Stimulated activated CD8-positive, alpha-beta memory T cell treated with anti-CD3 and anti-CD28 coated beads, Interleukin-12 subunit alpha, Interleukin-12 subunit beta, amount 100 ng/mL, for 1 hour (primary cell): ENCODE measurements at places on chromosomes 1 and 21.

GRCh38 chr1:244239261-244239770, 188.2 kb downstream of the ZBTB18 start:
- no peak for DNase-seq

DNA sequence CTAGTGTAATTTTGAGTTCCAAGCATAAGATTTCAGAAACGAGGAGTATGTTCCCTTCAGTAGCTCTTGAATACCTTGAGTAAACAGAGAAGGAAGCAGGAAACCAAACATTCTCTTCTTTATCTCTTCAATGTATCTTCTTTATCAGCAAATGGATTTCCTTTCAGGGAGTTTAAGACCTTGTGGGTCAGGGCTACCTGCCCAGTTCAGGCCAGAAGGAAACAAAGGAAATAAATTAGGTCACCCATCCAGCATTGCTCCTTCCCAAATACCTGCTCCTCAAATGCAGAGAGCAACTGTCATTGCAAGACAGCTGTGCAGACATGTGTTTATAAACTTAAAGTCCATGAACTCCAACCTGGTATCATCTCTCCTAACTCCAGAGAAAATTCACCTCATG, 130.1 kb upstream of the SOD1 start:
- DNase-seq, result no peak

GRCh38 chr1:109502364-109502851, 7.1 kb downstream of the AMIGO1 start:
- peak; percentile 32 for DNase-seq

GRCh38 chr1:55529017-55529416, 313.9 kb upstream of the USP24 start:
- DNase-seq, result no peak

GRCh38 chr21:17435565-17436543, 77.0 kb upstream of the CXADR start:
- no peak for DNase-seq

- no peak for DNase-seq
Observed at GRCh38 chr1:228018125-228018398, 11.3 kb downstream of the WNT3A start.

- DNase-seq, result no peak
Observed at GRCh38 chr21:41571938-41572510, 64.1 kb upstream of the TMPRSS2 start.

GRCh38 chr1:42259059-42259738, 75.8 kb downstream of the FOXJ3 start:
- DNase-seq, result no peak

- no peak for DNase-seq
Observed at GRCh38 chr1:154408174-154408777, 3.1 kb downstream of the IL6R start.

DNA sequence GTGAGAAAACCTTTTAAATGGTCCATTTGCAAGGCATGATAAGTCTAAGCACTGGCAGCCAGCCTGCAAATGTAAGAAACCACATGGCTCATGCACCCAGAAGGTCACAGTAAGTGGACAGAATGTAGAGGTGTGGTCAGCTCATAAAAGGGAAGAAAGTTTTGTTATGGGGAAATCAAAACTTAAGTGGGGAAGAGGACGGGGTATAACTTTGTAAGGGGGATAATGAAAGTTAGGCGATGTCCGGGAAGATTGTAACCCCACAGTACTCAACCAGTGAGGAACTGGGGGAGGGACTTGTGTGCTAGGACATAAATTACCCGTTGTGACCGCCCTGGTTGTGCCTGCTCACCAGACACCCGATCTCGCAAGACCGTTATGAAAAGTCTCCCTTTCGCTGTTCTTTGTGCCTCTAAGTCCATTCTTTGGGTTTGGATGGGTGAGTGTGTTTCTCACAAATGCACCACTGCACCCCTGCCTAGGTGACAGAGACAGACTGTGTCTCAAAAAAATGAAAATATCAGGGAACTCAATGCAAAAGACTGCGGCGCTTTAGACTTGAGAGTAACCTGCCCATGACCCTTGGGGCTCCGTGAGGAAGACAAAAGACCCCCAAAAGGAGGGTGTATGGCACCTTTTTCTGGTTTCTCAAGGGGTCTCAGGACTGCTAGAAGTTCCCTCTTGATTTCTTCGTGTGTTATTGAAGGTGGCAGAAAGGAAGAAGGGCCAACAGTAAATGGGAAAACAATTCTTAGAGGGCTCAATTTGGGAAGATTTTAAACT, 28.6 kb upstream of the ZNF496 start:
- DNase-seq, result no peak

DNA sequence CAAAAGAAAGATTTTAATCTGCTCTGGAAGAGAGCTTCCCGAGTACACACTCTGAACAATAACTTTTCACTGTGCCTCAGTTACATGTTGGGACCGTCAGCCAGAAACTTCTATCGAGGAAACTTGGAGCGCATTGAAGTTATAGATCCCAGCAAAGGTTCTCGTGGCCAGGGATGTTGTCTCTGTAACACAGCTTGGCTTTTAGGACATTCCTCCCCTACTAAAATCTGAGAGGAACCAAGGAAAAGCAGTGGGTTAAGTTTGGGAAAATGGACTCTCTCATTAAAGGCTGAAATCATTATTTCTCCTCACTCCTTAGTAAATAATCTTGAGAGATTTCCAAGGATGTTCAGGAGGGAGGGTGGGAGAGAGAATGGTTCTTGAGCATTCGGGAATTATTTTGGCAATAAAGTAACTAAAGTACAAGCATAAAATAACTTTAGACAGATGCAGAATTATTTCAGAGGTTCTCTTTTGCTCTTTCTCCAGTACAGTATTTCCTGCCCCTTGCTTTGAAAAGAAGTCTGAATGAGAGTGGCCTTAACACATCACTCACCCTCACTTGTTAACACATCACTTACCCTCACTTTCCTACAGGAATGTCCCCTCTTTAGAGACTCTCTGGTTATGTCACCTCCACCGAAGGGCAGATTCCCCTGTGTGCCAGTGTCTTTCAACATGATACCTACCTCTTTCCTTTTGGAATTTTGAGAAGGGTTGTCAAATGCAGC, 1.8 kb upstream of the NFIA start:
- no peak for DNase-seq

DNA sequence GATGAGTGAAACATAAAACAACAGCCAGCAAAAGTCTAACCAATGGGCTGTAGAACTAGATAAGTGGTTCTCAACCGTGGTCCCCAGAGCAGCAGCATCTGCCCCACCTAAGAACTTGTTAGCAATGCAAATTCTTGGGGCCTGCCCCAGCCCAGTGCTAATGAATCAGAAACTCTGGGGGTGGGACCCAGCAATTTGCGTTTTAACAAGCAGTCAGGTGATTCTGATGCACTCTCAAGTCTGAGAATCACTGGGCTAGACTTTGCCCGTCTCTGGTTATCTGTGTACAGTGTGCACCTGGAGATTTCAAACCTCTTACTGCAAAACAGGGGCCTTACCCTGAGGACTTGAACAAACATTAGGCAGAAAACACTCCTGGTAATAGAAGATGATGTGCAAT, 66.5 kb downstream of the PLXNA2 start:
- DNase-seq, result no peak

GRCh38 chr21:26769613-26770188, 75.5 kb downstream of the ADAMTS1 start:
- DNase-seq, result no peak

DNA sequence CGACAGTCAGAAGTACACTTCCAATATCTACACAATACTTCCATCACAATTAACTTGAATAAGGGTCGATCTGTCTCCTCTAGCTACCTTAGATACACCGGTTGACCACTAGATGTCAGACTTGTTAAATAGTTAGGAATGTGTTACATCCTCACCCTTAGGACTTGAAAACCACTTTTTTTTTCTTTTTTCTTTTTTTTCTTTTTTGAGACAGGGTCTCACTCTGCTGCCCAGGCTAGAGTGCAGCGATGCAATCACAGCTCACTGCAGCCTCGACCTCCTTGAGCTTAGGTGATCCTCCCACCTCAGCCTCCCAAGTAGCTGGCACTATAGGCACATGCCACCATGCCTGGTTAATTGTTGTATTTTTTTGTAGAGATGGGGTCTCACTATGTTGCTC, 120.4 kb upstream of the GREM2 start:
- no peak for DNase-seq

- DNase-seq, result no peak
Observed at GRCh38 chr1:46672696-46673095, 1.0 kb downstream of the TEX38 start.

- no peak for DNase-seq
Observed at GRCh38 chr1:46544561-46545240, 6.7 kb downstream of the KNCN start.

DNA sequence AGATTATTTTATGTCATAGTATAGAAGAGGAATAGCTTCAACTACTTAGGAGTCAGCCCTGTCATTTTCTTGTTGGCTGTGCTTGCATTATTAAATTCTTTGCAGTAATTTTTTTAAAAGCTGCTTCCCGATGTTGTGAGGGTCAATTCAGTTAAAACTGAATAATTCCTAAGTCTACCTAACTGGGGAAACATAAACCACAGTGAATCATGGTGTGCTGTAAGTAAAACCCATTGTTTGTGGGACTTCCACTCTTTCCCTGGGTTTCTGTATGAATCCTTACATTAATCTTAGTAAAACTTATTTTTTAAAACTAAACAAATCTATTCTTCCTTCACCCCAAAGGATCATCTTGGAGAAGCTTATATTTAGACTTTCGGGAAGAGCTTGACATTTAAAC, 4.4 kb downstream of the SUCO start:
- DNase-seq, result no peak

- no peak for DNase-seq
Observed at GRCh38 chr1:228510803-228511413, 23.7 kb downstream of the RNF187 start.

- DNase-seq, result no peak
Observed at GRCh38 chr1:247297263-247298123, 34.2 kb downstream of the ZNF496 start.

DNA sequence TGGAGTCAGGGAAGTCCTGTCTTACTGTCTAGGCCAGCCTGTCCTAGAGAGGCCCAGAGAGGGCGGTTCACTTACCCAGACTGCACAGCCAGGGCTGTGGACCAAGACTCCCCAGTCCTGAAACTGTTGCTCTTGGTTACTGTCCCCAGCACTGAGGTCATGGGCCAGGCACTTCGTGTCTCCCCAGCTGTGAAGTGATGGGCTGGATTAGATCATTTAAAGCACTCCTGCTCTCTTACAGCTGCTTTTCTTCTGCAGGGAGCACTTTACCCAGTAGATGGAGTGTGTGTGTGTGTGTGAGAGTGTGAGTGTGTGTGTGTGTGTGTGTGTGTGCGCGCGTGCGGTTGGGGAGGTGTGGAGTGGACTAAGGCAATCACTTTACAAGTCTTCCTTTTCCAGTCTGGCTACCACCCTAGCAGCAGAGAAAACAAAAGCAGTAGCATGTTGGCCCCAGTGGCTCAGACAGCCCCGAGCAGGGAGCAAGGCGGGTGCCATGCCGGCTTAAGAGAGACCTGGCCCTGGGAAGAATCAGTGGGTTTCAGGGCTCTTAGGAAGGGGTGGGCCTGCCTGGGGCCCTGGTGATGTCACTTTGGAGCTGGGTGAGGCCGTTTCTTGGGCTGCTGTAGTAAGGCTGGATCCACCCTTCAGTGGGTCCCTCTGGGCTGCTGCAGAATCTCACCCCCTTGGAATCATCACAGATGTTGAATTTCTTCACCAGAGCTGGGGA, 2.4 kb downstream of the SPSB1 start:
- no peak for DNase-seq

DNA sequence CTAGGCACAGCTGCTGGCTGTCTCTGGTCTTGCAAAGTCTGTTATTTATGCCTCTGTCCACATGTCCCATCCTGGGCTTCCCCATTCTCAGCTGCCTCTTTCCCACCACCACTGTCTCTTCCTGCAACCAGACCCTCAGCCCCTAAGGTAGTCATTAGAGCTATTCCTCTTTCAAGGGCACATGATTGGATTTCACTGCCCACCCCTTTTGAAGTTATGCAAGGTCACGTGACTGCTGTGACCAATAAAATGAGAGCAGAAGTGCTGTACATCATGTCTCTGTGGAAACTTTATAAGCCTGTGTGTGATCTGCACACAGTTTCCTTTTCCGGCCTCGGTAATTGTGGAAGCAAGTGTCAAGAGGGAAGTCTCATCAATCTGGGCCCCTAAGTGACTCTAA, 136.6 kb upstream of the HMGB4 start:
- DNase-seq, result no peak

- DNase-seq, result no peak
Observed at GRCh38 chr1:200217703-200218102, 190.2 kb downstream of the NR5A2 start.

DNA sequence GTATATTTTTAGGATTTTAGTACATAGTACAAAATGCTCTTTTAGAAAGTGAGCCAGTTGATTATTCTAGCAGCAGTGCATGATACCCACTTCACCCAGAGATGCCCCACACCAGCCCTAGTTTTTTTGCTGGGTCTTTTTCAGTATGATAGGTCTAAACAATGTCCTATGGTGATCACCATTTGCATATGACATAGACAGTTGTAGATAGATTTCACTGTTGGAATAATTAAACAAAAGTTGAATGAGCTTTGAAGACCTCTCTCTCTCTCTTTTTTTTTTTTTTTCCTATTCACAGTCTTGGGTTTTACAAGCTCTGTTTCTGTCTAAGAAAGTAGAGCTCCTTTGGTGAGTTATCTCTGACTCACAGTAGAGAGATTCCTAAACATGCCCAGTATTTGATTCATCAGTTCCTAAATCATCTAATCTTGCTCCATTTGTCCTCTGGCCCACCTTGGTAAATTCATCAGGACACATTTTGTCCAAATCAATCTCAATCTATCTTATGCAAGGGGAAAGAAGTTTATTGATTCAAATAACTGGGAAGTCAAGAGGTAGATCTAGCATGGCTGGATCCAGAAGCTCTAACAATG, 44.7 kb upstream of the VAV3 start:
- DNase-seq, result no peak

DNA sequence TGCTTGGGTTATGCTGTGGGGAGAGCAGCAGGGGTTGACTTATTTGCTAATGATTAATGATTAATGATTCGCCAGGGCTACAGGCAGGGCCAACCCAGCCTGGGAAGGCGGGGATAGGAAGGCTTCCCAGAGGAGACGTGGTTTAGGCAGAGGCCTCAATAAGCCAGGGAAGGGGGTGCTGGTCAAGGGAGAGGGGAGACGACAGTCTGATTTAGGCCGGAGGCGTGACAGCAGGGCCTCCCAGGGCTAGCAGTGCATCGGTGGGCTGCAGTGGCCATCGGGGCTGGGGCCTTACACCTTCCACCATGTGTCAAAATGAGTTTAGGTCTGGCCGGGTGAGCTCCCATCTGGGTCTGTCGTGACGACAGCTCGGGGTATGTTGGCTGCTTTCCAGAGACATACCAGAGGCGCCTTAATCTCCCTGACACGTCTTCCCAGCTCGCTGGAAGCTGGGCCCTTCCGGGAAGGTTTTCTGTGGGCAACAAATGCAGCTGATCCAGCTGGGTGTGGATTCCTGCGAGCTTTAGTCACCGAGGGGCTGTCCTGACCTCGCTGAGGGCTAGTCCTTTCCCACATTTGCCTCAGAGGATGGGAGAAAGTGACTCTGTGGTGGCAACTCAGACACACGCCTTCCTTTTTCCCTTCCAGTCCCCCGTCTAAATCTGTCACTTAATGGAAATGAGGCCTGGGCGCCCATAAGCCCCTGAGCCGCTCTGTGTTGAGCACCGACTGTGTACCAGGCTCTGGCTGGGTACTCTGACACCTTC, 3.7 kb upstream of the SLC1A7 start:
- DNase-seq, result no peak

- no peak for DNase-seq
Observed at GRCh38 chr1:221366495-221367110, 375.3 kb downstream of the DUSP10 start.
